ENCODE measurements at places on chromosomes 3 and 15. TPM values are rescaled to one million over a fixed set of nuclear protein-coding genes. Genes with fewer than 3 reads are reported as not detected.

The DAZL gene
- total RNA-seq = not detected

The LMAN1L gene
- not detected for total RNA-seq

The CYP8B1 gene
- total RNA-seq = not detected

The IRAK2 gene
- total RNA-seq = 32.0 TPM

The SCAP gene
- total RNA-seq = 31.2 TPM

The PSTPIP1 gene
- not detected for total RNA-seq

The RFT1 gene
- total RNA-seq = 28.2 TPM

The ARHGAP11A gene
- 75.8 TPM for total RNA-seq

The DNAH1 gene
- total RNA-seq = 0.99 TPM

The RTP2 gene
- not detected for total RNA-seq

The ALDH1A2 gene
- total RNA-seq = 0.33 TPM

The FAM227B gene
- total RNA-seq = 0.80 TPM

The GOLGA8J gene
- total RNA-seq = not detected

The BFSP2 gene
- not detected for total RNA-seq

The WDR72 gene
- total RNA-seq = 7.0 TPM

The SOX14 gene
- not detected for total RNA-seq
